ENCODE measurements at places on chromosomes 7 and 10.

GRCh38 chr7:1940402-1940786 lies 270.3 kb downstream of the ELFN1 start:
- no peak for DNase-seq
- H3K4me1 ChIP-seq: peaks cover 39% of the 10 kb centered on the region
- H3K27ac ChIP-seq: no peak overlapping the region
- H3K4me3 ChIP-seq: no peak overlapping the region
- H3K27me3 ChIP-seq: peaks cover 4% of the 10 kb centered on the region

DNA sequence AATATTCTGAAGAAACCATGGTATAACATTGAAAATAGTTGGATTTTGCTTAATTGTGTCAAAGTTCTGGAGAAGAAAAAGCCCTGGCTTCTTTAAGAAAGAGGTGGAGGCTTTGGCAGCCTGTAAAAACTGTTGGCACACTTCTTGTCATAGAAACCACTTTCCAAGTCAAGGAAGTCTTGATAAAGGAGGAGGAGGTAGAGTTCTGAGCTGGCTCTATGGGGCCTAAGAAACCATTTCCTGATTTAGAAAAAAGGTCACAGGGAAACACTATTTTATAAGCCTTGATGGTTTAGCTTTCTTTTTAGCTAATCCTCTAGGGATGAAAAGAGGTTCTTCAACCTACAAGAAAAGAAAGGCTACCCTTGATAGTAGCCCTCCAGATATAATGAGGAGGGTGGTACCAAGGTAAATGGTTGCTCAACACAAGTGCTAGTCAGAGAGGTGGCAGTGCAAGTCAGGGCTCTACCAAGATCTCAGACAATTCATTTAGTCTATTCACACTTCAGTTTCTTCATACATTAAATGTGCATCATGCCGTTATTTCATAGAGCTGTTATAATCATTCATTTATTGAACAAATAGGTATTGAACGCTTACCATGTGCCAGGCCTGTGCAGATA lies 346.9 kb downstream of the RNLS start:
- no peak overlapping the region for H3K4me3 ChIP-seq
- peaks cover 36% of the 10 kb centered on the region for H3K4me1 ChIP-seq
- no peaks in the 10 kb centered on the region for H3K27me3 ChIP-seq
- H3K36me3 ChIP-seq: no peaks in the 10 kb centered on the region

DNA sequence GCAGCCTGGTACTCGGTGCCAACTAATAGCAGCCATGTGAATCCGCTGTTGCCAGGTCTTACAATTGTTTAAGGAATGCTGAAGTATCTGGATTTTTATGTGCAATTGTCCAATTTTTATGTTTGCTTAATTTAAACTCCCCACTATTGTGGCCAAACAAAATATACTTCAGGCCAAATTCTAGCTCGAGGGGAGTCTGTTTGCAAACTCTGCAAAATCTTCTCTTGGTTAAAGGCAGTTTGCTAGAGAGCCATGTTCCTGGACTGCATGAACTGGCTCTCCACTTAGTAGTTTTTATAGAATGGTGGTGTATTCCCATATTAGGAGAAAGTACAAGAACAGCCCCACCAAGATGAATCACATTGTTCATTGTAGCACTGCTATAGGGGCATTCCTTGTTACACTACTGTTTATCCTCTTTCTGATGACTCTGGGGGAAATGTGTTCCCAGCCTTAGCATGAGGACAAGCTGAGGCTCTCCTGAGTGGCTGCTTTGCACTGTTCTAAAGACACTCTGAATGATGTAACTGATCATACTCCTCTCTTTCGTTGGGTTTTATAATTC lies 178.0 kb upstream of the GLI3 start:
- no peak overlapping the region for H3K4me3 ChIP-seq
- no peaks in the 10 kb centered on the region for H3K27me3 ChIP-seq
- no peak for DNase-seq
- H3K36me3 ChIP-seq: no peaks in the 10 kb centered on the region
- no peaks in the 10 kb centered on the region for H3K4me1 ChIP-seq

DNA sequence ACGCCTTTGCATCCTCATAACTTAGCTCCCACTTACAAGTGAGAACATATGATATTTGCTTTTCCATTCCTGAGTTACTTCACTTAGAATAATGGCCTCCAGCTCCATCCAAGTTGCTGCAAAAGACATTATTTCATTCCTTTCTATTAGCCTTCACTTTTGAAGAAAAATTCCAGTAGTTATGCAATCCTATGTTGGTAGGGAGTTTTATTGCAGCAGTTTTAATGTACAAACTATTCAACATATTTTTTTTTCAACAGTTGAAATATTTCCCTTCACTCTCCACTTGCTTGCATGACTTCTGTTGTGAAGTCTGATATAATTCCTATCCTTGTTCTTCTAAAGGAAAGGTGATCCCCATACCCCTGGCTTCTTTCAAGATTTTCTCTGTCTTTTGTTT lies 27.3 kb upstream of the ARHGAP22 start:
- DNase-seq: no peak
- H3K36me3 ChIP-seq: no peaks in the 10 kb centered on the region
- H3K4me3 ChIP-seq: no peak overlapping the region
- peaks cover 36% of the 10 kb centered on the region for H3K27me3 ChIP-seq
- no peaks in the 10 kb centered on the region for H3K4me1 ChIP-seq
- H3K27ac ChIP-seq: no peak overlapping the region

DNA sequence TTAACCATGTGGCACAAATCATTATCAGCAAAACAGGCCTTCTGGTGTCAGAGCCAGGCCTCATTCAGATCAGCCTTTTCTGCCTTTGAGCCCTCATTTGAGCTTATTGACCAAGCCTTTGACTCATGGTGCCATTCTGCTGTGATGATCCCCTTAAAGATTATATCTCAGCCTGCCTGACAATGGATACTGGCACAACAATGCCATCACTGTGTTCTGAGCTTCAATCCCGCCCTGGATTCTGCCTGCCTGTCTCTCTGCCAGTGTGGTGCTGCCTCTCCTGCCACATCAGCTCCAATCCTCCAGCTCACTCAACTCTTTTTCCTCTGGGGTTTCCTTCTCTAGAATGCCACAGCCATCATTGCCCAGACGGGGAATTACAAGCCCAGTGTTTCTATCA lies 52.6 kb downstream of the SRI start:
- H3K4me1 ChIP-seq: no peaks in the 10 kb centered on the region
- no peak overlapping the region for H3K4me3 ChIP-seq
- H3K27ac ChIP-seq: peak overlapping the region; percentile 38
- H3K27me3 ChIP-seq: no peaks in the 10 kb centered on the region
- H3K36me3 ChIP-seq: no peaks in the 10 kb centered on the region

- H3K27ac ChIP-seq: no peak overlapping the region
- no peak for DNase-seq
Measured at GRCh38 chr7:77504951-77505350, 32.1 kb upstream of the PTPN12 start.
